ENCODE measurements at places on chromosomes 16 and 17.

DNA sequence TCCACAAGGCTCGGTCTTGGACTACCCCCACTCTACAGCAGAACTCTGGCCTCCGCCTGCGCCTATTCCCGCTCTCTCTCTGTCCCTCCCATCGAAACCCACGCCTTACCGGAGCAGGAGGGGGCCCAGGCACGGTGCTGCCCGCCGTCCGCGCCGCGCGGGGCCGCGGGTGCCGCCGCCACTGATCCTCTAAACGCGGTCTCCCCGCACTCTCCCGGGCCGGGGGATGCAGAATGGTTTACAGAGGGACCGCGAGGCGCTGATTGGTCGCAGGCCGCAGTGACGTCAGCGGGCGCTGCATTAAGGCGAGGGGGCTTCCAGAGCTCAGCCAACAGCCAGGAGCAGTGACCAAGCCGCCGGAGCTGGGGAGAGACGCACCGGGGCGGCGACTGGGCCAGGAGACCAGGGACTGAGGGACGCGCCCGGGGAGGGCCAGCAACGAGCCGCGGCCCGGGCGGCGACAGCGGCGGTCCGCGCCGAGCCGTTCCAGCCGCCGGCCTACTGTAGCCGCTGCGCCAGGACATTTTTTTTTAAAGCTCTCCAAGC is 747 bp upstream of the LHX1 start:
- DNase-seq = no peak

GRCh38 chr16:74608944-74609343 is 2.0 kb upstream of the GLG1 start:
- DNase-seq = no peak

DNA sequence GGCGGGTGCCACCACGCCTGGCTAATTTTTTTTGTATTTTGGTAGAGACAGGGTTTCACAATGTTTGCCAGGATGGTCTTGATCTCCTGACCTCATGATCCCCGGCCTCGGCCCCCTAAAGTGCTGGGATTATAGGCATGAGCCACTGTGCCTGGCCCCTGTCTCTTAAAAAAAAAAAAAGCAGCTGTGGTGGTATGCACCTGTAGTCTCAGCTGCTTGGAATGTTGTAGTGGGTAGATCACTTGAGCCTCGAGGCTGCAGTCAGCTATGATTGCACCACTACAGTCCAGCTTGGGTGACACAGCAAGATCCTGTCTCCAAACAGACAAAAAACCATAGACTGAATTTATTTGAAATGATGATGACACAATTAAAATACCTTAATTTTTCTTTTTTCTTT is 24.3 kb downstream of the CDK12 start:
- DNase-seq = no peak

DNA sequence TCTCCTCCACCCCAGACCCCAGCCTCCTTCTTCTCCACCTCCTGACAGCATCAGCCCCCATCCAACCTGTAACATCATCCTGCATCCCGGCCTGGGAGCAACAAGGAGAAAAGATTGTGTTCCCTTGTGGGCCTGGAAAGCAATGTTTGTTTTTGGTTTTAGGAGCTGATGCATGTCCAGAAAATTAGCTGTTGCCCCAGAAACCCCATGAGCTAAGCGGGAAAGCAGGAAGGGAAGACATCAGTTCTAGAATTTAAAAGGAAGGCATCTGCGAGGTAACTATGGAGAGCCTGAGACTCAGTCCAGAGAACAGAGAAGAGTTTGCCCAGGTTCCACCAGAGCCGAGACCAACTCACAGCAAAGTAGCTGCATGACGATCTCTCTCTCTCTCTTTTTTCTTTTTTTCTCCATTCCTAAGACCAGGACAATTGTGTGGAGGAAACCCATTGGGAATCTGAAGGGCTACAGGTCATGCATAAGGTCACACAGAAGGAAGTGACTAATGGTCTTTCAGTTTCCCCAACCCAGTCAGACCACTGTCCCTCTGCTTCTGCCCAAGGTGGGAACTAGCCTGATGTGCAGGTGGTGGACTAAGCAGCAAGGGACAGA is 124.4 kb downstream of the SLC39A11 start:
- no peak for DNase-seq

DNA sequence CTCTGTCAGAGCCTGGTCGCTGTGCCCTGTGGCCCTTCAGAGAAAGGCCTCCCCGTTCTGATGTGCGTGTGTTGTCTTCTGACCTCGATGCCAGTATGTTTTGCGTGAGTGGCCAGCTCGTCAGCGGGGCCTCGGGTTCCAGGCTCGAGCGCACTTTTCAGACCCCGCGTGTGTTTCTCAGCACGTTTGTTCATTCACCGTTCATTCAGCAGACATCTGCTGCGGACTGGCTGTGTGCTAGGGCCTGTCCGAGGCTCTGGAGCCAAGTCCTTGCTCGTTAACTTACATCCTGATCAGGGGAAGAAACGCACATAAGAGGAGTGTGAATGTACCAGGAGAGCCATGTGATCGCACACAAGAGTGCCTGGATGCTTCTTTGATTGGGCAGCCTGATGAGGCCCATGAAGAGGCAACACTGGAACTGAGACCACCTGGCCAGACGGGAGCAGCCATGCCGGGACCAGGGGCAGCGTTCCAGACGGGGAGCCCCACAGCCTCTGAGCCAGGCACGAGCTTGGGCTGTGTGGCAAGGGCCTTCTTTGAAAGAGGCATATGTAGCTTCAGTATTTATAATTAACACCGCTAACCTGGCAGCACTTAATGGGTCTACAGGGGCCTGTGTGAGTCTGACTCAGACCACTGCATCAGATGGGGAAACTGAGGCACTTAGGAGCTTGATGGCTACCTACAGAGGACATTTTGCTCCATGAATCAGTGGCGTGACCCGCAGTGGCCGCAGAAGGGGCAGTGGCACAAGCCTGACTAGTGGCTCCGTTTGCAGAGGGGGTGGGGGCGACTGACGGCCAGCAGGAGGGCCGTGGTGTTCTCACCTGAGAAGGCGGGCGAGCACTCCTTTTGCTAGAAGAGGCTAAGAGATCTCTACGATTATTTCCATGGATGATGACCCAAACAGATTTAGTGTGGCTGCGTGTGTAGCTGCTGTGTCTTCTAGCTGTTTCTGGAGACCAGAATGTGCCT is 187.9 kb upstream of the CHMP6 start:
- DNase-seq = no peak

- no peak for DNase-seq
Observed at GRCh38 chr16:57765160-57765728, 29.7 kb downstream of the KATNB1 start.

- DNase-seq = no peak
Observed at GRCh38 chr16:2987833-2988232, 7.6 kb upstream of the PKMYT1 start.

DNA sequence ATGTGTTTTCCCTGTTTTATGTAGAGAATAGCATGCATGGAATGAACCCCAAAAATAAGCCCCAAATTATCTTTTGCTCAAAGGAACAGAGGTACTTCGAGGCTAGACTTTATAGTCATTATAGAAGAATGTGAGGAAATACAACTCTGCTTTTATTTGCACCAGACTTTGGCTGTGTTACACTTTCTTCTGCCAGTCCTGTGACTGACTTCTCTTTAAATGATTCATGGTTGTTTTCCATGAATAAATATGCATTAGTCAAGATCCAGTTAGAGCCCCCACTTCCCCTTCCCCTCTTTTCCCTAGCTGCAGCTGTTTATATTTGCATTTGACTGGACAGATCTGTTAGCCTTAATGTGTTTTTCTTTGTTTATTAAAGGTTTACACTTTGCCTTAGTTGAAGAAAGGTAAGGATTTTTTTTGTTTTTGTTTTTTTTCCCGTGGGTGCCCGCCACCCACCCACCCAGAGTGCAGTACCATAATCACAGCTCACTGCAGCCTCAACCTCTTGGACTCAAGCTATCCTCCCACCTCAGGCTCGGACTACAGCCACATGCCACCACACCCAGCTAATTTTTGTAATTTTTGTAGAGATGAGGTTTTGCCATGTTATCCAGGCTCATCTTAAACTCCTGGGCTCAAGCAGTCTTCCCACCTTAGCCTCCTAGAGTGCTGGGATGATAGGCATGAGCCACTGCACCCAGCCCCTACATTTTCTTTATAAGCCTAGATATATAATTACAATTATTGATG is 152.6 kb downstream of the CYB561 start:
- no peak for DNase-seq

DNA sequence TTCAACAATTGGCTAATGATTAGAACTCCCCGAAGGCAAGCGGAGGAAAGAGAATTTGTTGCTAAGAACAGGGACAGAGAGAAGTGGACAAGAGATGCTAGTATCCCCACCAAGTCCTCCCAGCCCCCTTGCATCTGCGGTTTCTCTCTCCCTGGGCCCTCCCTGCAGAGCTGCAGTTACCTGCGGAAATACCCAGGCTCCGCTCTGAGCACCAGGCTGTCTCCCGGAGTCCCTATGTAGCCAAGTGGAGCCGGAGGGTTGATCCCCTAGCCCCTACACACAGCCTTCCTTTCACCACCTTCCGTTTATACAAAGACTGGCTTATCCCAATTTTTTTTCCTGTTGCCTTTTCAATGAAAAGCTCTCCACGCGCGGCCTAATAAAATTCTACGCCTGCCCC is 834.4 kb downstream of the KCNJ2 start:
- DNase-seq = no peak

DNA sequence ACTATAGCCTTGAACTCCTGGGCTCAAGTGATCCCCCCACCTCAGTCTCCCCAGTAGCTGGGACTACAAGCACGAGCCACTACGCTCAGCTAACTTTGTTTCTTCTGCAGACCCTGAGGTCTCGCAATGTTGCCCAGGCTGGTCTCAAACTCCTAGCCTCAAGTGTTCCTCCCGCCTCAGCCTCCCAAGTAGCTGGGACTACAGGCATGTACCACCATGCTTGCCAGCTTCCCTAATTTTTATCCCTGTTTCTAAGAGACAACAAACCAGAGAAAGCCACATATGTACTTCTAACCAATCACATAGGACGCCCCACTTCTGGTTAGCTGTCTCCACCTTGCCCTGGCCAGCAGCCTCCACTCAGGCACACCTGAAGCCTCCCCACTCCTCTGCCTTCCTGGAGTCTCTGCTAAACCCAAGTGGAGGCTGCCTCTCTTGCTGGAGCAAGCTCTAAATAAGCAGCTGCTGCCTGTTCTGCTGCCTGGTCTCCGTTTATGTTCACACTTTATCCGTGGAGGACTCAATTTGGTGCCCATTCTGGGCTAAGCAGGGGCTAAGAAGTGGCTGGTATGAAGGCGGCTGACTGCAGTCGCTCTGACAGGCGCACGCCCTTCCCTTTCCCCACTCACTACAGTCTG is 24.7 kb downstream of the NSMCE1 start:
- DNase-seq = no peak

DNA sequence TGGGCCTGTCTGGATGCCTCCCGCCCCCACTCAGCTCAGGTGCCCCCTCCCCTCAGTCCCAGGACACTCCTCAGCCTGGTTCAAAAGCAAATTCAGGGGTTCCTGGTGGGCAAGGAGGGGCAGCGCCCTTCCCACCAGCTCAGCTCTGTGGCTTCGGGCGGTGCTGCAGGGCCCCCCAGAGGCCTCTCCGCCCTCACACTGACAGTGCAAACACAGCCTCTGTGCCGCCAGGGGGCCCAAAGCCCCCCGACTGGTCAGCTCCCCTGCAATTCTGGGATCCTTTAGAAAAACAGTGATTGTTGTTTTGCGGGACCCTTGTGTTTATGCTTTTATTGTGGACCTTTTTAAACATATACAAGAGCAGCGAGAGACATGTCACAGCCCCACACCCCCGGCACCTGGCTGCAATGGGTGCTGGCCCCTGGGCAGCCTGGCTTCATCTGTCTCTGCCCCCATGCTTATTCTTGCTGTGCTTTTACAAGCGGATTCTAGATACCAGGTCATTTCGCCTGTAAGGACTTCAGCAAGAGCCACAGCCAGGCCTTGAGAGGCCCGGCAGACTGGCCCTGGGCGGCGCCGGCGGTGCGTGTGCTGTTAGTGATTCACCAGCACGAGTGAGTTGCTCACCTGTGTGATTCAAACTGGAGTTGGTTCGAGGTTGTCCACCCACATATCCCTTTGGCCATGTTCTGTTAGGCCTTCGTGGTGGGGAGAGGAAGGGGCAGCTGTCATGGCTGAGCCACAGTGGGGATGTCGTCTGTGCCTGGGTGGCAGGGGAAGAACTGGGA is 21.2 kb downstream of the ZNF469 start:
- no peak for DNase-seq

GRCh38 chr16:55955845-55956244 is 80.7 kb upstream of the CES5A start:
- no peak for DNase-seq

- DNase-seq = no peak
Observed at GRCh38 chr17:64192589-64192988, 62.6 kb upstream of the ERN1 start.

DNA sequence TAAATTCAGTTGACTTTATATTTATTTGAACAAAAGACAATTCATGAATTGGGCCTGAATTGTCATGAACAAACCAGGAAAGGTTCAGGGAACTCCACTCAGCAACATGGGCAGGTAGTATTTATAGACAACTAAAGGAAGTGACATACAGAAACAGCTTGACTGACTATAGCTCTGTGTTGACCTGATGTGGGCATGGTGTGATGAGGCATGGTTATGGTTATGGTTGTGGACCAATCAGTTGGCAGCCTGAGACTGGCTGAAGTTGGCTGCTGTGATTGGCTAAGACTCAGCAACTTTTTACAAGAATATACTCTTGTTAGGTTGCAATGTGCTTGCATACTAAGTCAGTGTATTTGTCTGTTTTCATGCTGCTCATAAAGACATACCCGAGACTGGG is 108.4 kb downstream of the HS3ST3B1 start:
- DNase-seq = no peak

GRCh38 chr17:82323514-82324234 is 6.3 kb upstream of the CD7 start:
- no peak for DNase-seq

DNA sequence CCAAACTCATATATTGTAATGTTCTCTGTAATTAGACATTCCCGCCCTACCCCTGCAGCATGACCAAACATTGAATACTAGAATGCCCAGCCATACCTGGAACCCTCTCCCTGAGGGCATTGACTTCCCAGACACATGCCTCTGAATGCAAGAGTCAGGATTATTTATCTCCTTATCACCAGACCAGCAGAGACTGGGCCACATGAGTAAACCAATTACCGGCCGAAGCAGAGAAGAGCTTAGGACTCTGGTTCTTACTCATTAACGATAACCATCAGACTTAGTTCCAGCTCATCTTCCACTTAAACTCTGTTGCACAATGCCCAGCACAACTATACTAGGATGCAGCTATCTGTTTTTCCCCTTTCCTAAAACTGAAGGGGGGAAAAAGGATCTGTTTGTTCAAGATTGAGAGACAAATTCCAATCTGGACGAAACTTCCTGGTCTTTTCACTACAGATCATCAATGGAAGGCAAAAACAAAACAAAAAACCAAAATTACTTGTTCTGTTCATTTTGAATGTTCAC is 88.2 kb upstream of the CORO6 start:
- no peak for DNase-seq

DNA sequence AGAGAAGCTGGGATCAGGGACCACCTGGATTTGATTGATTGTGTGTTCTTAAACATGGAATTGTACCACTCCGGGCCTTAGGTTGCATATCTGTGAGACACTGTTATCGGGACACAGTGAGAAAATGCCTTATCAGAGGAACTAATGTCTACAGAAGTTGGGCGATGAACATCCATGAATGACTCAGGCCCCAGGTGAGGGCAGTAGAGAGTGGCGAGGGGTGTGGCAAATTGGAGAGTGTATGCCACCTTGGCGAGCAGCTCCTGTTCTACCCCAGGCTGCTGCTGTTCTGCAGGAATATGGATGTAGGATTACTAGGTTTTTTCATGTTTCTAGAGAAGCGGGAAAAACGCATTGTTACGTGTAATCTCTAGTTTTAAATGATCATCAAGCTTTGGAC is 38.8 kb downstream of the CLEC16A start:
- no peak for DNase-seq

- DNase-seq = no peak
Observed at GRCh38 chr17:32021615-32021955, 14.4 kb downstream of the LRRC37B start.

Data from prostate gland (tissue), 2 donors.